ENCODE measurements at places on chromosomes 6 and 20.

- DNase-seq, result peak; percentile 84
These were observed 22.1 kb downstream of the BACH2 start for GRCh38 chr6:90274451-90275030.

DNA sequence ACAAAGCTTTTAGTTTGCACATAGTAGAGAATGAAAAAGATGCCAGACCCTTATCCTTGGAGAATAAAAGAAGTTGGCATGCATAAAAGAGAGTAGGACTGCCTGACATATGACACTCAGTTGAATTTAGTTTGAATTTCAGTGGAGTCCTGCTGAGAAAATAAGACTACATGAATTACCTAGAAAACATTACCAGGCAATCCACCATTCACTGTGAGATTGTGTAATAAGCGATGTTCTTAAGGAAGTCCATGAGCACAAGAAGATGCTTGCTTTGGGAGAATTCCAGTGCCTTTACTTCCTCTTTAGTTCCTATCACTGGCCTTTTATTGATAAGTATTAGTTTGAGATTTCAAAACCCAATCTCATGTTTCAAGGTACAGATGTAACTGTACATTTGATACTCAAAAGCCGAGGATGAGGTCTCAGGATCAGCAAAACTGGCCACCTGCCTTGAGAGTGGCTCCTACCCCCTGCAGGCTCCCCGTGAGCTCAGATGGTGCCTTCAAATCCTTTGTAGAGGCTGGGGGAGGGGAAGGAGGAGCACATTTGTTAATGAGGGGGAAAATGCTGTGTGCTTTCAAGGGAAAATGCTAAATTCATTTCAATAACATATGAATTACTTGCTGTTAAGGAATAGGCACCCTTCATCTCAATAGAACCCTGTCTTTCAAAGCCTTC is 11.2 kb upstream of the UNC93A start:
- no peak for DNase-seq

DNA sequence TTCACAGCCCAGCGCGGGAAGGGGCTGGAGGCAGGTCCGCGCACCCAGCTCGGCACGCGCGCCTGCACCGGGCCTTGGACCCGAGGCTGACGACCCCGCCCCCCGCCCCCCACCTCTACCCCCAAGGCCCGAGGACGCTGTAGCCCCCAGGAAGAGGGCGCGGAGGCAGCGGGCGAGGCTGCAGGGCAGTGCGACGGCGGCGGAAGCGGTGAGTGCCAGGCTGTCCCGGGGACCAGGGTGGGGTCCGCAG is 1.2 kb downstream of the LIME1 start:
- DNase-seq, result no peak

- no peak for DNase-seq
These were observed 35.0 kb downstream of the SHPRH start for GRCh38 chr6:145929037-145929633.

- DNase-seq, result no peak
These were observed 39.6 kb downstream of the LAMA4 start for GRCh38 chr6:112214739-112215269.

DNA sequence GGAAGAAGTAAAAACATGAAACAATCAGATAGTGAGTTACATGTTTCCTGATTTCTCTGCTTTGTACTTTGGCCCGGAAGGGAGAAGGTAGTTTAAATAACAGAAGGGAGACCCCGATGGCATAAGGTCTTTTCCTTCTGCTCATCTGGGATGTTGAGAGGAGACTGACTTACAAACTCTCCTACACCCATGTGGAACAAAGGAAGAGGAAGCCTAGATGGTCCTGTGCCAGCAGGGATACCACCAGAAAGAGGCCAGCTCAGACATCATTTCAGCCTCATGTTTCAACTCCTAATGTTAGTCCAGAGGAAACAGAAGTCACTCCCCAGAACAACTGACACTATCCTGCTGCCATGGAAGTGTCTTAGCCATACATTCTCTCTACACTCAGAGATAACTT is 250.7 kb upstream of the NOX3 start:
- no peak for DNase-seq

DNA sequence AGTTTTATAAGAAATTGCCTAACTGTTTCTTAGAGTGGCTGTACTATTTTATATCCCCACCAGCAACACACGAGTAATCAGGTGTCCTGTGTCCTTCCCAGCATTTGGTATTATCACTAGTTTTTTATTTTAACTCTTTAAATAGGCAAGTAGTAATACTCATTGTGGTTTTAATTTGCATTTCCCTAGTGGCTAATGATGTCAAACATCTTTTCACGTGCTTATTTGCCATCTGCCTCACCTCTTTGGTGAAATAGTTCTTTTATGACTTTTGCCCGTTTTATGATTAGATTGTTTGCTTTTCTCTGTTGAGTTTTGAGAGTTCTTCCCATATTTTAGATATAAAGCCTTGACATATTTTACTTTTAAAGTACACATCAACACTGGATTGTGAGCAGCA is 57.8 kb downstream of the GCLC start:
- no peak for DNase-seq

- DNase-seq, result no peak
These were observed 7.6 kb upstream of the HLA-DRA start for GRCh38 chr6:32432050-32432450.

GRCh38 chr6:150345781-150346180 is 23.0 kb upstream of the IYD start:
- DNase-seq, result no peak

DNA sequence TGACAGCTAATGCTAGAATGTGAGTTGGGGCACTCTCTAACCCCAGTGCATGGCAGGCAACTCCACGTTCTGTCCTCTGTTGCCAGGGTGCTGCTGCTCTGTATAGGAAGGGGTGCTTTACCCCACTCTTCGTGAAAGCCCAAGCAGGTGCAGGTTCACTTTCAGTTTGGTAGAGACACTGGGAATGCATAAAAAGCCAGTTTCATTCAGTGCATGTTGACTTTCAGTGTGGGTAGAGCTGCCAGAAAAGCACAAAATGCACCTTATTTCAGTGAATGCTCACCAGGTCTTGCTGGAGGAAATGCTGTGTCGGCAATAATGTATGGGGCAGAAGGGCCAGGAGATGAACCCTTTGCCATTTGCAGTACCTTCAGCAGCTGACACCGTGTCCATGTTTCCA is 62.1 kb upstream of the ADGRB3 start:
- no peak for DNase-seq

- no peak for DNase-seq
These were observed 63.8 kb upstream of the FABP7 start for GRCh38 chr6:122715725-122716124.

DNA sequence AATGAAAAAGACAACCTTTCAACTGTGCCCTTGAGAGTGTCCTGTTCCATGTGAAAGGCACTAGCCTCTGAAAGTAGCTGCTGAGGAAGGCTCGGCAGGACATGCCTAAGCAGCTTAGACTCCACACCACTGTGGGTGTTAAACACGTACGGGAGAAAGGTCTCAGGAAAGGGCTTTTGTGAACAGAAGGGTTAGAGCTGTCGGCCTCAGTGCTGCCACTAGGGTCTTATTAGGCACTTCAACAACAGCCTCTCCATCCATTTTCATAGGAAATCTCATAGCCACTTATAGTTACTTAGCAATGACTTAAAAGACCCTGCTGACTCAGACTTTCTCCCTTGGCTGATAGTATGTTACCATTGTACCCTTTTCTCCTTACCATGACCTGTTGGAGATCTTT is 662.8 kb downstream of the TBC1D32 start:
- no peak for DNase-seq

DNA sequence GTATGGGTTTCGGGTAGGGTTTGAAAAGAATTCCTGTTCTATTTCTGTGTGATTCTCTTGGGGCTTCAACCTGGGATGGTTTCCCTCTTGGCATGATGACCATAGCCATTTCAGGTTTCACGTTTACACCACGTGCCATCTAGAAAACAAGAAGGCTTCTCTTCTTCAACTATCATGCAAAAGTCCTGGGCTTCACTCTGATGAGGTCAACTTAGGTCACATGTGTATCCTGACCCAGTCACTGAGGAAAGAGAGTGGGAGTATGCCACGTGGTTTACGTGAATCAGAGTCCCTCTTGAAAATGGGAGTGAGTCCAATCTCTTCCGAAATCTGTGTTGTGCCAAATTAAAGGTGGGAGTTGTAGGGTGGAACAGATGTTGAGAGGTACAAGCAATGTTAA is 141.3 kb upstream of the INSM1 start:
- DNase-seq, result no peak

DNA sequence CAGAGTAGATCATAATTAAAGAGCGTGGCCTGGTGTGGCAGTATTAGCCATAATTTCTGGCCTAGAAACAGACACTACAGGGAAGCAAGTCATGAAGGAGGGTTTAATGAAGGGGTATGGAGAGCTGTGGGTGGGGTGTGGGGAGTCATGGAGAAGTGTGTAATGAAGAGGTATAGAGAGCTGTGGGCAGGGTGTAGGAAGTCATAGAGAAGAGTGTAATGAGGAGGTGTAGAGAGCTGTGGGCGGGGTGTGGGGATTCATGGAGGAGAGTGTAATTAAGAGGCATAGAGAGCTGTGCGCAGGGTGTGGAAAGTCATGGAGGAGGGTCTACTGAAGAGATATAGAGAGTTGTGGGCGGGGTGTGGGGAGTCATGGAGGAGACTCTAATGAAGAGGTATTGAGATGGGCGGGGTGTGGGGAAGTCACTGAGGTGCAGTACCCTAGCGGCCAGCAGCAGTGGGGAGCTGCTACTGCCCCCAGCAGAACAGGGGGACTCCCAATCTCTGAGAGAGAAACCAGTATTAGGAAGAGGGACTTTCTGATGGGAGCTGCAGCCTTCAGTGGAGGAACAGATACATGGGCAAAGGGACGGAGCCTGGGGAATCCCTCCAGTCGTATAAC is 145.4 kb upstream of the FOXA2 start:
- no peak for DNase-seq

GRCh38 chr20:61958773-61959700 is 106.6 kb downstream of the TAF4 start:
- no peak for DNase-seq

DNA sequence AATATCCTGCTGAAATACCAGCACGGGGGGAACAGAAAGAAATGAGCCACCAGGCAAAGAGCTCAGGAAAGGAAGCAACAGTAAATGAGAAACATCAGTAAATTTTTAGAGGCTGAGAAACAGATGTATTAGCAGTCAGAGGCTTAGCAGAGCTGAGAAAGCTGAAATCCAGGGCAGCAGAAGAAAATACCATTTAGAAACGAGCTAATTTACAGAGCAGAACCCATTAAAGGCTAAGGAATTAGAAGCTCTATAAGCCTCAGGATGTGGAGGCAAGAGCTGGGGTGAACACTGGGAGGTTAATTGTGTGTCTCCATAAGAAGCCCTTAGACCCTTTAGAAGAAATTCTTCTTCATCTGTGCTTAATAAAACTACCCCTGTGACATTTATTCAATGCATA is 178.6 kb upstream of the RGS17 start:
- no peak for DNase-seq

DNA sequence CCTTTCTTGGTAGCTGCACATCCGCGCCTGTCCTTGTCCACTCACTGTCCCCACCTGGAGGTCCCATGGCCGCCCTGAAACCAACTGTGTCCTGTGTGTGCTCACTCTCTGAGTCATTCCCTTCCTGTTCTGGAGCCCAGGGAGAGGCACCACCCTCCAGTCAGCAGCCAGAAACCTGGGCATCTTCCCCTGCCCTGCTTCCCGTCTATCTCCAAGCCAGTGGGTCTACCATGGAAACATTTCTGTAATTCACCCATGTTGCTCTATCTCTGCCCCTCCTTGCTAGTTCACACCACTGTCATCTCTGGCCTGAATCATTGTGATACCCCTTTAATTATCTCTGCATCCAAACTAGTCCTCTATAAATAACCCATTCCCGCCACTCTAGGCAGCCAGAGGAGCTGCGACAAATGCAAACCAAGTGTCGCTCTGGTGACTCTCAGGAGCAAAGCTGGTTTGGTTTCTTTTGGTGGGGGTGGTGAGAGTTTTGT is 28.8 kb upstream of the SYNJ2 start:
- DNase-seq, result no peak

GRCh38 chr6:69719602-69720193 is 77.1 kb downstream of the LMBRD1 start:
- no peak for DNase-seq

GRCh38 chr6:169685860-169686259 is 16.0 kb downstream of the WDR27 start:
- DNase-seq, result no peak

DNA sequence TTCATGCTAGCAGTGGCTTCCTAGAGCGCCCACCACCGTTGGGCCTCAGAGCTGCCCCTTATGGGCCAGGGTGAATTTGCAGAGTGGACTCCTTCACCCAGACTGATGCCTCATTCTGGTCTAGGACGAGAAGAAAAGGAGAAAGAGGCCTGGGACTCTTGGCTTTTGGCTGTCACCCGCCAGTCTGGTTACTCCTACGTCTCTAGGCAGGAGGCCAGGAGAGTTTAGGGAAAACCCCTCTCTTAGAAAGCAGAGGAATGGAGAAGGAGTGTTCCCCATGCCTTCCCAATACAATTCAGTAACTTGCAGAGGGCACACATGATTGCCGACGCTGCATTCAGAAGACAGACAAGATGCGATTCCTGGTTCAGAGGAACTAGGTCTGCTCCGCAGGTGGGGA is 70.1 kb downstream of the CDC5L start:
- no peak for DNase-seq

DNA sequence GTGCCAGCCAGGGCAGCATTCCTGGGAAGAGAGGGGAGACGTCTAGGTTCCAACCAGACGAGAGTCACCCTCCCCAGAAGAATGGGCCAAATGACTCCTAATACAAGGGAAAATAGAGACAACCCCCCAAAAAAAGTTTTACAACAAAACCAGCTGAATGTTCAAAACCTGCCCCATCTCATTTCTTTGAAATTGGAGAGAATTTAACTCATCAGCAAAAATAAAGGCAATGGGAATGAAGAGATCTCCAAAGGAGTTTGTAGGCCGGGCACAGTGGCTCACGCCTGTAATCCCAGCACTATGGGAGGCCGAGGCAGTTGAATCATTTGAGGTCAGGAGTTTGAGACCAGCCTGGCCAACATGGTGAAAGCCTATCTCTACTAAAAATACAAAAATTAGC is 9.7 kb upstream of the EMILIN3 start:
- no peak for DNase-seq

- DNase-seq, result no peak
These were observed 78.5 kb downstream of the NFATC2 start for GRCh38 chr20:51463998-51464397.

- no peak for DNase-seq
These were observed 639.6 kb downstream of the EPHA7 start for GRCh38 chr6:92779746-92780145.

- peak; percentile 70 for DNase-seq
These were observed at the start of gene MAVS for GRCh38 chr20:3846740-3847428. Gene MAVS (plus strand): TSS chr20:3846834. CDS start chr20:3854625, 7,791 bp downstream.

- no peak for DNase-seq
These were observed 37.5 kb upstream of the PHACTR3 start for GRCh38 chr20:59566631-59567524.

GRCh38 chr20:14489544-14489943 is 152.1 kb upstream of the FLRT3 start:
- no peak for DNase-seq

- DNase-seq, result no peak
These were observed 203.3 kb downstream of the EYA2 start for GRCh38 chr20:47097691-47098622.

- DNase-seq, result no peak
These were observed 17.5 kb downstream of the MPC1 start for GRCh38 chr6:166365221-166365620.
